ENCODE measurements at places on chromosomes 16 and 17. TPM values are rescaled to one million over a fixed set of nuclear protein-coding genes. Genes with fewer than 3 reads are reported as not detected.

ASGR2 gene
- total RNA-seq: not detected

DNA sequence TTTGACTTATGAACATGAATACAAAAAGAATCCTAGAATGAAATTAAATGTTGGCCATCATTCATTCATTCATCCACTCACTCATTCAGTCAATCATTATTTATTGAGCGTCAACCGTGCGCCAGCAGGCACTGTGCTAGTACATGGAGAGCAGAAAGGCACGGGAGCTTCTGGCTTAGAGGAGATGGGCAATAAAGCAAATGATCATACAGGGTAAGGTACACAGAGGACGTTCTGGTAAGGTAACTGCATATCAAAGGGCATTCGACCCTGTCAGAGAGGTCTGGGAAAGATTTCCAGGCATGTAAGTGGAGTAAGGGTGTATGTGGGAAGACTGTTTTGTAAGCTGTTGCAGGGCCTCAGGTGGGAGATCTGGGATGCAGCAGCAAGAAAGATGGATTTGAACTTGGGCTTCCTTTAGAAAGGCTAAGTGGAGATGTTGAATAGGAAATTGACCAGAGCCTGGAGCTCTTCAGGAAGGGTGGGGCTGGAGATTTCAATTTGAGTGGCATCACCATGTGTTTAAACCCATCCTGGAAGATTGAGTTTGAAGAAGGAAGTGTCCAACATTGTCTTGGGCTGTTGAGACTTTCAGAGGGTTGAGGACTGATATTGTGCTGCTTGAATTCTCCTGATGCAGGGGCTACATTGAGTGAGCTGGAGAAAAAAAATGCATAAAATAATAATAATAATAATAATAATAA is 2.8 kb upstream of the MSI2 start:
- no peak for DNase-seq

GRCh38 chr17:54770836-54771235 is 129.8 kb upstream of the TOM1L1 start:
- no peak for DNase-seq

DNA sequence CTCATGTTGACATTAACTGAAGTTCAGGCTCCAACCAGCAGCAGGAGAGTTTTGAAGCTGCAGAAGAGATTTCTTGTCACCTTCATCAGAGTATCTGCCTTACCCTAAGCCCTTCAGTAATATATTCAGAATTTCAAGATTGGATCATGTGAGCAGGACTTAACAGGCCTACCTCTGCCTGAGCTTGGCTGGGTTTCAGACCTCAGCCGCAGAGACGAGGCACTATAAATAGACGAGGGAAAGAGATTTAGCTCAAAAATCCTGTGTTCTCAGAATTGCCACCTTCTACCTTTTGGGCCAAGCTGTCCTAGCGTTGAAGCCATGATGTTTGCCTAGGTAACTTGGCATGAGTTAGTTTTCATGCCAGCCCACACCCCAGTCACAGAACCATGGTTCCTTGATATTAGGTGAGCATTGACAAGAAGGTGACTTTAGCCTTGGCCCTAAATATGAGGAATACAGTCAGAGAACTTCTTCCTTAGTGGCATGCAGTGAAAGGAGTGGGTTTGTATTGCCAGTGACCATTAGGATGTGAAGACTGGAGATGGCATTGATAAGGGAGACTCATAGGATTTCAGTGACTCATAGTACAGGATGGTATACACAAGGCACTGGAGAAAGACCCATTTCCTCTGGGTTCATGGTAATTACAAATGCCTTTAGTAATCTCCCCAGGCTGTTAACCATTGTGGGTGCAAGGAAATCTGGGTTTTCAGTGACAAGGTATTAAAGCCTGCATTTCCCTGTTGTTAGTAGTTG is 224.3 kb downstream of the MSI2 start:
- DNase-seq: no peak

DNA sequence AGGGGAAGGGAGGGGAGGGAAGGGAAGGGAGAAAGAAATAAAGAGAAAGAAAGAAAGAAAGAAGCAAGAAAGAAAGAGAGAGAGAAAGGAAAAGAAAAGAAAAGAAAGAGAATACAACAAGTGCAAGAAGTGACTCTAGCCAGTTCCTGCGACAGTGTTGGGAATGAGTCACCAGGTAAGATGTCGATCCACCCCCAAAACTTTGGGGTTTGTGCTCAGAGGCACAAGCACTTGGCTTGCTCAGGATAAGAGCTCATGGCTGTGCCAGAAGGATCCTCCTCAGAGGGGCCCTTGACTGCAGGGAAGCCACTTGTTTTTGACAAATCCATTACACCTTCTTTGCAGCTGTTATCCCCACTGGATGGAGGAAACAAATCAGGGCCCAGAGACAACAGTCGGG is 137.7 kb downstream of the TMEM132E start:
- DNase-seq: no peak

DNA sequence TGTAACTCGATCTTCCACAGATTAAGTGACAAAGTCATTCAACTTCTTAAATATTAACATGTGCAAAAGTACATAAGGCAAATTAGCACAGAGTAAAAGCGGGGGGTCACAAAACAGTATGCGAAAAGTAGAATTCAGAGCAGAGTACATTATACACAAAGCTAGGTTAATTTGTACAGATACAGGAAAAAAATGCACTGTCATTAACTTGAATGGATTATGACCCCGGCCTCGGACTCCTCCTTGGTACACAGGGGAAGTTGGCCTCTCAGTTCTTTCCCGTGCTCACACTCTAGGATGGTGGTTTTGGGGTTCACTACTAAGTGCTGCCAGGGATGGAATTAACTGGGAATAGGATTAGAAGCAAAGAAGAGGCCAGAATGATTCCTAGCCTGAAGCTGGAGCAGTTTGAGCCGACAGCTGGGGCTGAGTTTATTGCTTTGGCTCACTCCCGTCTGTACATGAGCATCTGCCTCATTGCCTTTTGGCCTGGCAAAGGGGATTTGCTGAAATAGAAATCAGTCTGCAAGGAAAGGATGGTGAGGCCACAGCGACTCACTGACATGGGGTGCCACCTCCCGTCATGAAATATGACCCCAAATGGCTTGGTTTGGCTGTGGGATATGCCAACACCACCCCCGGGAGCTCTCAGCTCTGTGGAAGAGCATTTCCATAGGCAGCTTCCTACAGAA is 23.6 kb downstream of the NTN1 start:
- no peak for DNase-seq

SLFN13 gene
- total RNA-seq: 22.5 TPM

DNA sequence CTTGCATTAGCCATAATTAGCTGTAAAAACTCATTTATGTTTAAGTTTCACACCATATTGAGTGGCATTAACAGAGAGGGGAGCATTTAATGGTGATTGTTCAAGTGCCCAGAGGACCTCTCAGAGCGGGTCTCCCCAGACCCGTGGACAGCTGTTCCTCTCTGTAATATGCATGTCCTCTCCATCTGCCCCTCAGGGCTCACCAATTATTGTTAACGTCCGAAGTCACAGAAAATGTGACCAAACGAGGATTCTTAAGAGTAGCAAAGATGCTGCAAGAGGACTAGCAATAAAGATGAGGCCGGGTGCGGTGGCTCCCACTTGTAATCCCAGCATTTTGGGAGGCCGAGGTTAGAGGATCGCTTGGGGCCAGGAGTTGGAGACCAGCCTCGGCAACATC is 130.2 kb downstream of the CPPED1 start:
- no peak for DNase-seq

- no peak for DNase-seq
These were observed 83.5 kb upstream of the PLCG2 start for GRCh38 chr16:81695321-81696165.

DNA sequence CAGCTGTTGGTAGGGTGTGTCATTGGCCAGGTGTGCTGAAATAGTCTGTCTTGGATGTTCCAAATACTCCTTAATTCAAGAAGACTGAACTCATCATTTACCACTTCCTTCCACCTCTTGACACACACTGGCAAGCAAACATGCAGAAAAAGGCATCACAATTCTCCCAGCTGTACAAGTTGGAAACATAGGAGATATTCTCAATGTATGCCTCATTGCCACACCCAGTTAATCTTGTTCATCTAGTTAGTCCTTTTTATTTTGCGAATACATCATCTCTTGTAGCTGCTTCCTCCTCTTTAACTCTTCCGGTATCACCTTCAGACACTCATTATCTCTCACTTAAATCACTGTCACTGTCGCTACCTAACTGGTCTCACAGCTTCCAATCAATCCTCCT is 75.1 kb upstream of the GOT2 start:
- DNase-seq: no peak

- peak; percentile 72 for DNase-seq
These were observed at the start of gene TRPV2 for GRCh38 chr17:16415031-16415924. Gene TRPV2 (plus strand): TSS chr17:16415571. CDS start chr17:16417669, 2,098 bp downstream.

GRCh38 chr16:54654429-54654828 is 276.2 kb upstream of the IRX5 start:
- no peak for DNase-seq

DNA sequence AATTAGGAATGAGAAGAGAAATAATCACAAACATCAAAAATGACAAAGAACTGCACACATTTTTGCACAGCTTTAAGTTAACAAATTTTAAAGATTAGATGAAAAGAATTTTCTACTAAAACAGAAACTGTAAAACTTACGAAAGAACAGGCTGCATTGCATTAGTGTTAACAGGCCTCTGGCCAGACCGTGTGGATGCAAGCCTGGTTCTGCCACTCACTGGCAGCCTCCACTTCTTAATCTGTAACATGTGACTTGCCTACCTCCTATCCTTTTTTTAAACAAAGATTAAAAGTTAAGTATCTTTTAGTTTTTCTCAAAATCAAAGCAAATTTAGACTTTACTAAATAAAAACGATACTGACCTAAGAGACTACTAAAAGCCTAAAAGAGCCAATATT is 37.5 kb downstream of the CREBBP start:
- no peak for DNase-seq

- DNase-seq: no peak
These were observed 3.2 kb downstream of the UBALD1 start for GRCh38 chr16:4611337-4612021.

ASPHD1 gene
- 3.2 TPM for total RNA-seq

- no peak for DNase-seq
These were observed 113.6 kb downstream of the SMG6 start for GRCh38 chr17:2190014-2190413.

DNA sequence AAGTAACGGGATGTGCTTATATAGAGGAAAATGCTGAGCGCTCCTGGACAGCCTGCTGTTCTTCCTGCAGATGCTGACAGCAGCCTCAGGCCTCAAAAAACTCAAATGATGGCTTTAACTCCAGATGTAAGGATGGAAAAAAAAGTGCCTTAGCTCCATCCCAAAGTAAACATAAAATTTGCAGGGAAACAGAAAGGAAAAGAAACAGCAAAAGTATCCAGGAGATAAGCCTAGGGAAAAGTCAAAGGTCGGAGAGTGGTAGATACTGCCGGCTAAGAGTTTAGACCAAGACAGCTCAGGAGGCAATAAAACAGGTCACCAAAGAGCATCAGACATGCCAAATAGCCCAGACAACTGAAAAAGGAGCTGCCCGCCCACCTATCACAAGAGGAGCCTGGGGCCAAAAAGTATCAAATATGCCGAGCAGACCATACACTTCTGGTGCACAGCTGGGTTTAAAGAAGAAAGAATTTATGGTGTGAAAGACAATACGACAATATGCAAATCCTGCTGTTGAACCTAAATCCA is 6.9 kb downstream of the KRT31 start:
- no peak for DNase-seq

OTOA gene
- not detected for total RNA-seq

DNA sequence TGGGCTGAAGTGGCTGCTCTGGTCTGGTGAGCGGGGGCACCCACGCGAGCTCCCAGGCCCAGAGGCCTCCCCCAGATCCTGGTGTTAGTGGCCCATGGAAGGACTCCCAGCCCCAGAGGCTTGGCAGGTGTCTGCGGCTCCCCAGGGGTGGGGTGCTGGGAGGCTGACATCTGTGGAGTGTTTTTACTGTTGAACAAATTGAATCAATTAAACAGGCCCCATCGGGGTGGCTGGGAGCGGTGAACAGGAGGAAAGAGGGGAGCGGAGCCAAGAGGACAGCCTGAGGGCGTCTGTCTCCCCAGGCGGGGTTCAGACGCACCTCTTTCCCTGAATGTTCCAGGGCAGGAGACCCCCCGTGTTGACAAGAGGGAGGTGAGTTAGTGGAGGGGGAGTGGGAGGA is 29.9 kb downstream of the ACTG1 start:
- no peak for DNase-seq

C17orf78 gene
- not detected for total RNA-seq

PRSS33 gene
- total RNA-seq: not detected

DNA sequence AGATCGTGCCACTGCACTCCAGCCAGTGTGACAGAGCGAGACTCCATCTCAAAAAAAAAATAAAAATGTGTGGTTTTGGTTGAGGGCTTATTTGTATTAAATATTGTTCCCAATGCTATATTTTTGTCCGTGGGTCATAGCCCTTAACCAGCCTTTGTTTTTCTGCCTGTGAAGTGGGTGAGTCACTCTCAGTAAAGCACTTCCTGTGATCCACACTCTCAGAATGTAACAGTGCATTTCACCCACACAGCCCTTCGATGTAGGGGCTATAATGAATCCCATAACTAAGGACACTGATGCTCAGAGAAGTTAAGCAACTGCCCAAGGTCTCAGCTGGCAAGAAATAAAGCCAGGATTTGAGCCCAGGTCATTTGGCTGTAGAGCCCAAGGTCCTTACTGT is 34.7 kb upstream of the POLR3E start:
- DNase-seq: peak; percentile 13

DNA sequence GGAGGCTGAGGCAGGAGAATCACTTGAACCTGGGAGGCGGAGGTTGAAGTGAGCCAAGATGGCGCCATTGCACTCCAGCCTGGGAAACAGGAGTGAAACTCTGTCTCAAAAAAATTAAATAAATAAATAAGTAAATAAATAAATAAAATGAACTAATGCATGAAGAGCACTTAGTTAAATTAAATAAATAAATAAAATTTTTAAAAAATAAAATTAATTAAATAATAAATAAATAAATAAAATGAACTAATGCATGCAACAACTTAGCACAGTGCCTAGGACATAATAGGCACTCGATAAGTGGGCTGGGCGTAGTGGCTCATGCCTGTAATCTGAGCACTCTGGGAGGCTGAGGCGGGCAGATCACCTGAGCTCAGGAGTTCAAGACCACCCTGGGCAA is 15.6 kb upstream of the CEP20 start:
- DNase-seq: no peak

GRCh38 chr17:50075446-50076032 is 19.6 kb upstream of the PDK2 start:
- DNase-seq: no peak

GRCh38 chr17:56373981-56374833 is 219.3 kb upstream of the NOG start:
- no peak for DNase-seq

IRF8 gene
- total RNA-seq: 250 TPM

COX6A2 gene
- total RNA-seq: not detected

Data from activated CD4-positive, alpha-beta T cell treated with anti-CD3 and anti-CD28 coated beads for 36 hours (primary cell).